ENCODE measurements at places on chromosomes 3 and 15.

DNA sequence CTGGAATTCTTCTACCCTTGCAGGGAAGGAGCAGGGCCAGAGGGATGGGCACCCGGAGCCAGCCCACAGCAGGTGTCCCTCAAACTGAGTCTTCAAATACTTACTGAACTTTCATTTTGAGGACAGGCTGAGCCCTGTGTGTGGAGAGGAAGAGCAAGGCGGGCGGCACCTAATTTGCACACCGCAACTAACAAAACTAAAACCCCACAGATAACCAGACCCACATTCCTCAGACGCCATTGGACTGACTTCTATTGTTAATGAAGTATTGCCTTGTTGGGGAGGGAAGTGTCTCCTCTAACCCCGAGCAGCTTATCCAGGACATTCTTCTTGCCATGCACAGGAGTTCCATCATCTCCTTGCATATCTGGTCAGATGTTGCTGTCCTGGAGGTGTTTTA, 105.2 kb upstream of the NR2E3 start:
- DNase-seq, result no peak

GRCh38 chr15:80264031-80264430, 12.0 kb upstream of the CTXND1 start:
- no peak for DNase-seq

- peak; percentile 9 for DNase-seq
Measured at GRCh38 chr15:65952391-65953053, 83.2 kb downstream of the RAB11A start.

DNA sequence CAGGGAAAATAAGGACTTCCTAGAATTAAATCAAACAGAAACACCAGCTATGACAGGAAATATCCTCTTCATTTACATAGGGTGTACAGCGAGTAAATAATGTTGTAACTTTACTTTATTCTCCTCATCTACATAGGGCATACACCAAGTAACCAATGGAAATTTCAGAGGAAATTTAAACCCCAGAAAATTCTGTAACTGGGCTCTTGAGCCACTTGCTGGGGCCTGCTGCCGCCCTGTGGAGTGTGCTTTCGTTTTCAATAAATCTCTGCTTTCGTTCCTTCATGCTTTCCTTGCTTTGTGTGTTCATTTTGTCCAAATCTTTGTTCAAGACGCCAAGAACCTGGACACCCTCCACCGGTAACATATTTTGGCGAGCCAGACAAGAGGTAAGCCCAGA, 990.4 kb upstream of the CADM2 start:
- DNase-seq, result no peak

- DNase-seq, result no peak
Measured at GRCh38 chr15:33032053-33032452, 162.5 kb downstream of the FMN1 start.

DNA sequence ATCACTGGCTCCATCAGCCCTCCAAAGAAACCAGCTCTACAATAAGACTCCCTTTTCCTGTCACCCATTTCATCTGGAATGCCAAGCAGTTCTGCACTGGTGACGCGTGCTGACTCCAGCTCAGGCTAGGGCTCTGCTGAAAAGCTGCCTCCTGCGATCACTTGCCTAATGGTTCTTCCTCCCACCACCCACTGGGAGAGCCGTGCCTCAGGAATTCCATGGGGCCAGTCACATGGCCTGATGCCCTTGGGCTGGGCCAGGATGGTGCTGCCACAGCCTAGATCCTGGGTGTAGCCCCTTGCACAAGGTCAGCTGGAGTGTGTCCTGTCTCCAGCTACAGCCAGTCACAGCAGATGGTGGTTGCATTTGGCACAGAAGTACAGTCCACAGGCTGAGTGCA, 98.9 kb downstream of the DNAJB8 start:
- DNase-seq, result no peak

DNA sequence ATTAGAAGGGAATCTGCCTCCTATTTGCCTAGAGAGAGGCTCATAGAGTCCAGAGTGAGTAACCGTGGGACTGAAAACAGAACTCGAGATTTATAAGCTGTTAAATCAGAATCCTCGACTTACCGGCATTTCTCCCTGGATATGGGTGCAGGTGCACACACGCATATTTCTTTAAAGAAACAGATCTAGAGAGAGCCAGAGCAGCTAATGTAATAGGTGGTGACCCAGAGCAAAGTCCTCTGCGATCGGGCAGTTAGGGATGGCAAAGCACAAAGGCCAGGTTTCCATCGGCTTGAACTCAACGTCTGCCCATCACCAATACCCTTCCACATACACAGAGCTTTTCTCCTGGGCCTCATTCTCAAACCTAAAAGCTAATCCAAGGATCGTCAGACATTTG, 13.8 kb downstream of the RNF168 start:
- no peak for DNase-seq

DNA sequence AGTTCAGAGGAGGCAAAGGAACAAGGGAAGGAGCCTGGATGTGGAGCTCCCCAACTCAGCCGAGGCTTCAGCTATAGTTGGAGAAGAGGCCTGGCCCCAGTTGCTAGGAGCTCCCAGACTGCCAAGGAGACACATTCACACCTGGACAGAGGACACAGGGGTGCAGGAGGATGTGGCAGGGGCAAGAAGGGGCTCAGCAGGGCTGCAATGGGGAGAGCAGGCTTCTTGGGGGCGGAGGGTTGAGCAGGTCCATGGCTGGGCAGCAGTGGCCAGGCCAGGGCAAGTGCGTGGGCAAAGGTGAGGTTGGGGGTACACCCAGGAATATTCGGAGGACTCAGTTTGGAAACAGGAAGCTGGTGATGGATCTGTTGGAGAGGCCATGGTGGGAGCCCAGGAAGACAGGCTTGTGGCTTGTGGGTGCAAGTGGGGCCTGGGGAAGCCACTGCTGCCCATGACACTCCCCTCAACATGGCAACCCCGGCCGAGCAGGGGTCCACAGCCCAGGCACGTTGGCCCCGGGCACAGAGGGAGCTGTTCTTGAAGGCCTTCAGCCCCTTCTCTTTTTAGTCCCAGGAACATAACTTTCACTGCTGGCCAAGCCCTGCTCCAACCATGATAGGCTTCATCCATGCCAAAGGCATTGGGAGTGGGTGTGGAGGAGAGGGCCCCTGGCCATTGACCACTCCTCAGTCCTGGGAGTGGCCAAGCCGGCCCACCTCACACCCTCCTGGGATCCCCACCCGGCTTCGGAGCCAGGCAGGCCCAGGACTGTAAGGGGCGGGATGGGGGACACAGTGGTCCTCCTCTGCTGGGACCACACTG, 33.3 kb downstream of the TSPAN3 start:
- DNase-seq, result no peak

DNA sequence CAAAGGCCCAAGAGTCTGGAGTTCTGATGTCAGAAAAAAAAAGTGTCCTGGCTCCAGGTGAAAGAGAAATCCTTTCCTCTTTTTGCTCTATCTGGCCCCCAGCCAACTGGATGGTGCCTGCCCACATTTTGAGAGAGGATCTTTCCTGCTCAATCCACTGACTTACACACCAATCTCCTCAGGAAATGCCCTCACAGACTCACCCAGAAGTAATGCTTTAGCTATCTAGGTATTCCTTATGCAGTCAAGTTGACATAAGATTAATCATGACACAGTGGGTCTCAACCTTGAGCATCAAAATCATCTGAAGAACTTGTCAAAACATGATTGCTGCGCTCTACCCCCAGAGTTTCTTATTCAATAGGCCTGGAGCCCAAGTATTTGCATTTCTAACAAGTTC, 31.2 kb downstream of the STRIT1 start:
- no peak for DNase-seq

DNA sequence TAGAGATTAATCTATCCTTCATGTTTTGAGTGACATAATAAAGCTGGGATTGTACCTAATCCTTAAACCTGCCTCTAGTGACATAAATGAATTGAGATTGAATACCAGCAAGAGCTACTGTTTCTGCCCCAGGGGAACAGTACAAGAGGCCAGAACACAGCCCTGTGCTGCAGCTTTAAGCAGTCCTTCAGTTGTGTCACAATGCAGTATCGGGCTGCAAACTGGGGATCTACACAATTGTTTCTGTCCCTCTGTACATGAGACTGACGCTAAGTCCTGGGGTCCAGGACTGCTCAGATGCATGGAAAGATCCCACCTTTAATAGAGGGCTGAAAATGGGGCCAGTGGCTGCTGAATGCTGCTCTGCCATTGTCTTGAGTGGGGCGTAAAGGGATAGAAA, 87.5 kb downstream of the MINAR1 start:
- DNase-seq, result no peak

- no peak for DNase-seq
Measured at GRCh38 chr3:50028346-50028745, 60.4 kb upstream of the RBM5 start.

DNA sequence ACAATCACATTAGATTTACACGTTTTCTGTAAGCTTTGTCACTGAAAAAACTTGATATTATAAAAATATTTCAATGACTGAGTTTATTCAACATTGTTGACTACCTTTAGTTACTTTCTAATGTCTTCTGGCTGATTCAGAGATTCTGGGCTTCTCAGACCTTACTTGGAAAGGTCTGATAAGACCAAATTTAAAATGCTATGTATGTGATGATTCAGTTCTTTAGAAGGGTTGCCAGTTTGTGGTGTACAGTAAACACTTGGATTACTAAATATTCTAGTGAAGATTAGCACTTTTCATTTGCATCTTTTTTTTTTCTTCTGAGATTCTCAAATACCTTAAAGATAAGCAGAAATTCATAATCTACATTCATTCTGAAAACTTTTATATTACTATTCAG, 49.8 kb downstream of the SGO1 start:
- DNase-seq, result no peak

GRCh38 chr15:38788918-38789317, 224.3 kb upstream of the RASGRP1 start:
- DNase-seq, result no peak

GRCh38 chr15:53831907-53832770, 72.7 kb upstream of the WDR72 start:
- no peak for DNase-seq

DNA sequence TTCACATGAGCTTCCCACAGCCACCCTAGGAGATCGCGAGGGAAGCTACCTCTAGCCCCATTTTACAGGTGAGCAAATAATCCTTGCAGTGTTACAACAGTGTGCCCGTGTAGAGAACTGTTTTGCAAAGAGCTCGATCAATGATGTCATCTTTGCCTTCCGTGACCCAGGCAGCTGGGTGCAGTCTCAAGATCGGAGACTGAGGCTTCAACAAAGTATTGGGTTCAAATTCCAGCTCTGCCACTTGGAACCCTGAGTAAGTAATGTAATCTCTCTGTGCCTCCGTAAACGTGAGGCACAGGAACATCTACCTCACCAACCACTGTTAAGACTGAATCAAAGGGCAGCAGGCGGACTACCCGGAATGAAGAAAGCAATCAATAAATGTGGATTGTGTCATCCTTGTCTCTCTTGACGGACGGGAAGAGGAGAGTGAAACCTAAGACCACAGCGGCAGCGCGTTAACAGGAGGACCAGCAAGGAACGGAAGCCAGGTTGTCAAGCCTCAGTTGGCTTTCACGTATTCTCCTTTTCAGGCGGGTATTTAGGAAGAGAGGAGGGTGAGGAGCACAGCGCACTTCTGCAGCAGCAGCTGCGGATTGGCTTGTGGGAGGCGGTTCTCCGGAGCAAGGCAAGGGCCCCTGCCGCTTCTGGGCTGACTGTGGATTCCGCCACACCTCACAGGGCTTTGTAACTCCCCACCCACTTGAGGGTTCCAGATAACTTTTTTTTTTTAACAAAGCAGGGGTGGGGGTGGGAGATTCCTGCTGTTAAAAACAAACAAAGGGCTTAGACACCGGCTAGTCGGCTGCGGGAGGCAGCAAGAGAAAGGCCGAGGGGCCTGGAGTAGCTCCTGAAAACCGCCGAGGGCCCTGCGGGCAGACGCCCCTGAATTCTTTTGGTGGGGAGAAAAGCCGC, 1.5 kb upstream of the SMAD3 start:
- DNase-seq, result no peak

DNA sequence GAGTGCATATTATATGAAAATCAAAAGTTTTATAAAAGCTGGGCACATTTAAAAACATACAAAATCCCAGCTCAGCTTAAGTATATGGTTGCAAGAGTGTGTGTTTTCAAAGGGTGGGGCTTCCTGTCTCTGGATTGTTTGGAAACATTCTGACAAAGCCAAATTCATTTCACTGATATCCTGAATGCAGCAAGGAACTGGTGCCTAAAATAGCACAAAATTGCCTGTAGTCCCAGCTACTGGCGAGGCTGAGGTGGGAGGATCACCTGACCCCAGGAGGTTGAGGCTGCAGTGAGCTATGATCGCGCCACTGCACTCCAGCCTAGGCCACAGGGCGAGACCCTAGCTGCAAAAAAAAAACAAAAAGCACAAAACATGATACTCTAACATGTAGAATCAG, 13.0 kb upstream of the TJP1 start:
- DNase-seq, result no peak

DNA sequence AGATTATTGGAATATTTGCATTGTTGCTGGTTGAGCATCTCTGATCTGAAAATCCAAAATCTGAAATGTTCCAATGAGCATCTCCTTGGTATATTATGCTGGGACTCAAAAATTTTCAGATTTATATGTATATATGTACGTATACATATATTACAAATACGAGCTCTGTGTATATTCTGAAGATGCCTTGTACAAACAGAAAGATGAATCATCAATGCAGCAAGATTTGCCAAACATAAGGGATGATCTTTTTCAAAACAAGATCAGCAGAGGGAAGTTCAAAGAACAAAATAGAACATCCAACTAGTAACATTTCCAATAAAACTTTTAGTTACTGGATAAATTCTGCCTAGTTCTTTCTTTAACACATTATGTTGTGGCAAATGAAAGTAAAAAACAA, 42.5 kb downstream of the HERC1 start:
- no peak for DNase-seq

- no peak for DNase-seq
Measured at GRCh38 chr15:34154725-34155204, 52.9 kb downstream of the PGBD4 start.

DNA sequence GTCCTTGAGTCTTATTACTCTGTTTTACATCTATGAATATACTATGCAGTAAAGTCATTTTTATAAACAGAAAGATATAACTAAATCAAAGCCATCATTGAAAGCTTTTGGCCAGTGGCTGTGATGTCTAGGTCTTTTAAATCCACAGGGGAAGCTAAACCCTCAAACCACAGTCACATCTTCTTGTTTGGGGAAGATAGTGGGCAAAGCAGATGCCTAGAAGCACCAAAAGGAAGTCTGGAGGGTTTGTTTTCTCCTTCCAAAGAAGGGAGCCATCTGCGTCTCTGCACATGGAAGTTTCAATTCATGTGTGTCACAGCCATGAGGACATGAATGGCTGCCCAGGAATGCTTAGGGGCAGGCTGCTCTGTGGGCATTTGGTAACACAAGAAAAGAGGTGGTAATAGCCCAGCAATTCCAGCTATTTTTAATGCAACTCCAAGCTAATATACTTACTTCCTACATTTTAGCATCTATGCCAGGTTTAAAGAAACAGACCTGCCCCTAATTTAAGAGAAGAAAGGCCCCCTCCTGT, 322.2 kb downstream of the SLC9A9 start:
- no peak for DNase-seq

- DNase-seq, result no peak
Measured at GRCh38 chr3:187521546-187521945, 148.6 kb downstream of the SST start.

DNA sequence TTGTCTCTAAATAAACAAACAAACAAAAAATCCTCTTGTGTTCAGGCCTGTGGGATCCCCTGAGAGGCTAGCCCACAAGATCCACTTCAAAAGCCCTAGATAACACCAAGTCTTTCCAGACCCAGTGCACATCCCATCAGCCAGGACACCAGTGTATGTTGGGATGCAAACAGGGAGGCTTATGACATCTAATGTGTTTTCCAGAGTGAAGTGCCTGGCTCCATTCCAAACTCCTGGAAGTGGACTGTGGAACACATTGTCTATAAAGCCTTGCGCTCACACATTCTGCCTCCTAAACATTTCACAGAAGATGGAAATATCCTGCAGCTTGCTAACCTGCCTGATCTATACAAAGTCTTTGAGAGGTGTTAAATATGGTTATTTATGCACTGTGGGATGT, 57.0 kb downstream of the MLH1 start:
- DNase-seq, result no peak

Data from HFF-Myc (cell line).